ENCODE measurements at places on chromosomes 5 and 9.

DNA sequence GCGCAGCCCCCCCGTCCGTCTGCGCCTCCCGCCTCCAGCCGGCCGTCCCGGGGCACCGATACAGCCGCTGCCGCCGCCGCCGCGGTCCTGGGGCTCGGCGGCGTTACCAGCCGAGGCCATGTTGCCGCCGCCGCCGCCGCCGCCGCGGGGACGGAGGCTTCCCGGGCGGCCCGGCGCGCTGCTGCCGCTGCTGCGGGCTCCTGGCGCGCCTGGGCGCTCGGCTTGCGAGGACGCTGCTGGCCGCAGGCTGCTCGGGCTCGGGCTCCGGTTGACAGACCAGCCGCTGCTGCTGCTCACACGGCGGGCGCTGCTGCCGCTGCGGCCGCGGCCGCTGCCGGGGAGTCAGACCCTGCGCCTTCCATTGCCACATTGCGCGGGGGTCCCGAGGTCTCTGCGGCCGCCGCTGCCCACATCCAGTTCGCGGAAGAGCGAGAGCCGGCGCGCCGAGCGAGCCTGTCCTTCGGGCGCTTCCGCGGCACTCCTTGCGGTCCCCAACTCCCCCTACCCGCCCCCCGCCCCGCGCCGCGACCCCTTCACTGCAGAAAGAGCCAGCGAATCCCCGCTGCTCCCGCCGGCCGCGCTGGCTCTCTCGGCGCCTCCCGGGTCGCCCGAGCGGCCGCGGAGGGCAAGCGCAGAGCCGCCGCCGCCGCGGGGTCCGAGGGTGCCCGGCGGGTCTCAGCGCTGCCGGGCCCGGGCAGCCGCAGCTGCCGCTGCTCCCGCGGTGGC lies 8.4 kb downstream of the PTCH1 start:
- no peak for DNase-seq

GRCh38 chr5:141636106-141636412 lies 590 bp downstream of the HDAC3 start:
- DNase-seq: no peak

DNA sequence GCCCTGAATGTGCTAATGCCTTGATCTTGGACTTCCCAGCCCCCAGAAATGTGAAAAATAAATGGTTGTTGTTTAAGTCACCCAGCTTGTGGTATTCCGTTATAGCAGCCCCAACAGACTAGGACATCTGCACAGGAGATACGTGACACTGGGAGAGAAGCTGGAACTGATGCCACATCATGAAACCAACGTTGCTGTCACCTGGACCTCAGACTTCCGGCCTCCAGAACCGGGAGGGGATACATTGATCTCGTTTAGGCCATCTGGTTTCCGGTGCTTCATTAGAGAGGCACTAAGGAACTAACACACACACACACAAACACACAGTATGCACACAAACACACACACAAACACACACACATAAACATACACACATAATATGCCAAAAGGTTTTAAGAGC lies 75.0 kb upstream of the ICE1 start:
- no peak for DNase-seq

DNA sequence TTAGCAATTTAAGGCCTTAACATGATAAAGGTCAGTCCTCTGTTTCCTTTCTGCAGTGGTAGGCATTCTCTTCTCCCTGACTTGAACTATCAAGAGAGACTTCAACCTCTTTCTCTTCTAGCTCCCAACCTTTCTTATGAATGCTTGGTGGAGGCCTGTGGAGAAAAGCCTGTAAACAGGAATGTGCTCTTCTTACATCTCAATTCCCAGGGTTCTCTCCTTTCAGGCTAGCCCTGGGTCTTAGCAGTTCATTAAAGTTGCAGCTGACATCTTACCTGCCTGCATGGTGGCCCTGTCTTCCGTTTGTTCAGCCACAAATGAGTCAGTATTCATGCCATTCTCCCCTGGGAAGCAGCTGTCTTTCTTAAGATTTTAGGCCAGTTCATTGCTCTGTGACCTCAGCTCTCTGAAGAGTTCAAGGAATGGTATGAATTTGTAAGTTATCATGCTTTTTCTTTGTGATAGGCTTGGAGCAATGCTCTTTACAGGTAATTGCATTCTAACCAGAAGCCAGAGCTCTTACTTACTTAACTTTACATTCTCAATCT lies 77.8 kb downstream of the ADCY2 start:
- DNase-seq: no peak

DNA sequence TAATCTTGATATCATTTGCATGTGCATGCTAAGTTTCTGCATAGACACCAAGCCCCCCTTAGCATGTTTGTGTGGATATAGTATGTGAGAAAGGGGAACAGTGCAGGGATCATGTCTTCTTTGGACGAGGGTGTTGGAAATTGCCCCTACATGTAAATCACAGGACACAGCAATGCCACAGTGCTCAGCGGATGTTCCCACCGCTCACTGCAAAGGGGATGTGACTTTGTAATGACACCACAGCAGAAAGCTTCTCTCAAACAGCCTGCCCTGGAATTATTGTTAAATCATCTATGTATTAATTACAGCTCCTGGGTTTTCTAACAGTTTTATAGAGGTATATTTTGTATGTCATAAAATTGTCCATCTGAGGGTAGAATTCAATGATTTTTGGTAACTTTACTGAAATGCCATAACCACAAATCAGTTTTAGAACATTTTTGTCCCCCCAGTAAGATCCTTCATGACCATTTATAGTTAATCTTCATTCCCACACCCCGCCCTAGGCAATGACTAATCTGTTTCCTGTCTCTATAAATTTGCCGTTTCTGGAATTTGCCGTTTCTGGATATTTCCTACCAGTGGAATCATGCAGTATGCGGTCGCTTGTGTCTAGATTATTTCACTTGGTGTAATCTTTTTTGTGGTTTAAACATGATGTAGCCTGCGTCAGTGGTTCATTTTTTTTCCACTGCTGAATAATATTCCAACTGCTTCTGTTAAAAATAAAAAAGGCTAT lies 648.5 kb upstream of the WWC1 start:
- no peak for DNase-seq

DNA sequence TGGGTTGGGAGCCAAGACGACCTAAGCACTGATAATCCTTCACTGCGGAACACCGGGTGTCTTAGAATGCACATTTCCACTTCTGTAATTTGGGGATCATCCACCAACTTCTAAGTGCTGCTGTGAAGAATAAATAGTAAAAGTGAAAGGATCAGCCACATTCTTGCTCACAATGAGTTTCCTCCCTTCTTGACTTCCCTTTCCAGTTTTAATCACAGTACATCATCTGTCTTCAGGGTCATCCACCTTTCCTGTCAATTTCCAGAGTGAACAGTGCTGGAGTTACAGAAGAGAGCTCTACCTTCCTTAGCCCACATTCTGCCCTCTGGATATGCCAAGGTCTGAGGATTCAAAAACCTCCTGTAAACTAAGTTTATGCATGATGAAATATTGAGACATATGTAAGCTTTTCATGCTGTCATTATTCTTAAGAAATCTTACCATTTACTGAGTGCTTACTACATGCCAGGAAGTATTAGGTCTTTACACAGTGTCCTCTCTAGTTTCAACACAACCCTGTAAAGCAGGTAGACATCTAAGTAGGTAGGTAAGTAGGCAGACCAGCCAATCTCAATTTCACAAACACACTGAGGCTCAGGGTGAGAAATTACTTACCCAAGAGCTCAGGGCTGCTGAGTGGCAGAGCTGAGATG lies 105.2 kb downstream of the CDK5RAP2 start:
- DNase-seq: no peak

- DNase-seq: no peak
These were observed 323.3 kb downstream of the ARL15 start for GRCh38 chr5:53987101-53987500.

- DNase-seq: no peak
These were observed 594.6 kb upstream of the BRINP1 start for GRCh38 chr9:119963798-119964372.

DNA sequence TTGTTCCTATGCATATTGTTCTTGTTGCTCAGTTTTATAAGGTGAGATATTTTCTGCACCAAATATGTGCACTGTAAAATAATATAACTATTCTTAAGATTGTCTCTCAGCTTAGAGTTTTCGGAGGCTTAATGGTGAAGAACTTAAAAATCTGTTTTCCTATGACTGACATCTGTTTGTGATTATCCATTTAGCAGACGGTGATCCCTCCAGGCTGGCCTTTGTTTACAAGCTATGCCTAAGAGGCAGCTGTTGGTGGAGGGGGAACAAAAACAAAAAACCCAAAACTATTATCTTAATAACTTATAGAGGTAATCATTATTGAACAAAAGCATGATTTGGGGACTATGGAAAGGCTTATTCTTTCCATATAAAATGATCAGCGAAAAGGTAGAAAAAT lies 658 bp downstream of the PDCD1LG2 start:
- no peak for DNase-seq

GRCh38 chr9:91885746-91886413 lies 64.1 kb downstream of the ROR2 start:
- DNase-seq: no peak

GRCh38 chr9:108274971-108275370 lies 580.8 kb downstream of the ACTL7B start:
- no peak for DNase-seq

- no peak for DNase-seq
These were observed 5.5 kb downstream of the PRSS3 start for GRCh38 chr9:33800886-33801285.

DNA sequence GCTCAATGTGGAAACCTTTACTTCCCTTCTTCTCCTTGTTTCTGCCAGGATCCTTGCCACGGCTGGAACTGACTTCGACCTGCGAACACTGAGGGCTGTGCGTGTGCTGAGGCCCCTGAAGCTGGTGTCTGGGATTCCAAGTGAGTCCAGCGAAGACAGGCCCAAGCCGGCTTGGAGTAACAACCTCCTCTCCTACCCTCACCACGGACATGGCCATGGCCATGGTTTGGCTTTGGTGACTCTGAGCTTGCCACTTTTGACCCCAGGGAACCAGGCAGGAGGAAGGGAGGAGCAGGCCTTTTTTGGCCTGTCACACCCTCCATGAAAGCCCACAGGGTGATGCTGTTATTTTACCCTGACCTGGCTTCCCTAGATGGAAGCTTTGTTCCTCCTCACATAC lies 35.5 kb downstream of the CACNA1B start:
- DNase-seq: no peak

GRCh38 chr9:131260751-131261452 lies 15.4 kb downstream of the FAM78A start:
- DNase-seq: no peak

- no peak for DNase-seq
These were observed 148.4 kb upstream of the PAPPA start for GRCh38 chr9:116005205-116005604.

GRCh38 chr5:151077967-151078366 lies 2.9 kb downstream of the TNIP1 start:
- no peak for DNase-seq

- DNase-seq: no peak
These were observed 21.1 kb downstream of the TERT start for GRCh38 chr5:1273745-1274144.

DNA sequence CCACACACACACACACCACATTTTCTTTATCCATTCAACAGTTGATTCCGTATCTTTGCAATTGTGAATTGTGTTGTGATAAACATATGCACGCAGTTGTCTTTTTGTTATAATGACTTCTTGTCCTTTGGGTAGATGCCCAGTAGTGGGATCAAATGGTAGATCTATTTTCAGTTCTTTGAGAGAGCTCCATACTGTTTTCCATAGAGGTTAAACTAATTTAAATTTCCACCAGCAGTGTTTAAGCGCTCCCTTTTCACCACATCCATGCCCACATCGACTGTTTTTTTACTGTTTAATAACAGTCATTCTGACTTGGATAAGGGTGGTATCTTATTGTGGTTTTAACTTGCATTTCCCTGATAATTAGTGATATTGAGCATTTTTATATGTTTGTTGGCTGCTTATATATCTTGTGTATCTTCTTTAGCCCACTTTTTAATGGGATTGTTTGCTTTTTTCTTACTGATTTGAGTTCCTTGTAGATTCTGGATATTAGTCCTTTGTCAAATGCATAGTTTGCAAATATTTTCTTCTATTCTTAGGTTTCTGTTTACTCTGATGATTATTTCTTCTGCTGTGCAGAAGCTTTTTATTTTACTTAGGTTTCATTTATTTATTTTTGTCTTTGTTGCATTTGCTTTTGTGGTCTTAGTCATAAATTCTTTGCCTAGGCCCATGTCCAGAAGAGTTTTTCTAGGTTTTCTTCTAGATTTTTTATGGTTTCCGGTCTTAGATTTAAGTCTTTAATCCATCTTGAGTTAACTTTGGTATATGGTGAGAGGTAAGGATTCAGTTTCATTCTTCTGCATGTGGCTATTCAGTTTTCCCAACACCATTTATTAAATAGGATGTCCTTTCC lies 82.4 kb downstream of the SH3RF2 start:
- DNase-seq: no peak

- no peak for DNase-seq
These were observed 26.2 kb downstream of the PITX1 start for GRCh38 chr5:135007749-135008363.

GRCh38 chr5:36507332-36507952 lies 99.0 kb upstream of the SLC1A3 start:
- peak; percentile 83 for DNase-seq

DNA sequence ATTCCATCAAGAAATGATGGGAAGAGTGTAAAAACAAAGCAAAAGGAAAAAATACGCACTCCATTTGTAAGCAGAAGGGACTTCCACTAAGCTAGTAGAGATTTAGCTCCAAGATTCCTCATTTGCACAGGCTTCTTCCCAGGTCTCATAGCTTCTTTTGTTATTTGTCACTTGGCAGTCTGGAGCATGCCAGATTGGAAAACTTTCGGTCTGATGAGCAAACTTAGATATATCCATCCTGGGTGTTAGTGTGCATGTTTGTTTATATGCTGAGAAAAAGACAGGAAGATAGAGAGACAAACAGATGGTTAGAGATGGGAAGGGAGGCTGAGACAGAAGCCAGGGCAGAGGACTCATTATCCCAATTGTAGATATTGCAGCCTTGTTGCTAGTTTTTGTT lies 1644.5 kb upstream of the NUDT12 start:
- no peak for DNase-seq

DNA sequence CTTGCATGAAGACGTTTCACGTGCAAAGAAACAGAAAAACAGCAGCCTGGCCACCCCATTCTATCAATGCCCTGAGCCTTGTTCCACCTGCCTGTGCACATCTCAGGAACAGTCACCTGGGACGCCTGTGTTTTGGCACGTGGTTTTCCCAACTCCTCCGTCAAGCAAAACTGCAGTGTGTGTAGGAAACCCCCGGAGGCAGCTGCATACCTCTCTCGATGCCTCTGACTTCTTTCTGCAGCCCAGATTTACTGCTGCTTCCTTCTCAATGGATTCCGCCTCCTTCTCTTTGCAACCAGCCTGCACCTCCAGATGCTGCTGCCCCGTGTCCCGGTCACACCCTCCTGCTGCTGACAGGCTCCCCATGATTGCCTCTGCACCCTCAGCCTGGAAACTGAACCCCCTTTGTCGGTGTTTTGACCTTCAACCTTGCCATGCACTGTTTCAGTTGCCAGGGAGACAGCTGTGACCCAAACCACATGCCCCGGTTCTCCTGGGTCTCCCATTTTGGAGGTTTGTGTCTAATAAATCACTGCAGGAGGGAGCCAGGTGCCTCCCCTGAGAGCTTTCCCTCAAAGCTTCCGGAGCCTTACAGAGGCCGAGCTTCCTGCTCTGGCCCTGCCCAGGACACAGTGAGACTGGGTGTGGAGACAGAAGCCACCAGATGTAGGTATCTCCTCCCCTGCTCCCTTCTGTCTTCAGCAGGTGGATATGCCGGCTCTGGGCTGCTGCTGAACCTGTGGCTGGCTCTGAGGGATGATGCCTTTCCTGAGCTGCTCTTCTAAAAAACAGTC lies 395.5 kb upstream of the IRX1 start:
- no peak for DNase-seq

- DNase-seq: no peak
These were observed 262.4 kb upstream of the KIF2A start for GRCh38 chr5:62043289-62044280.

GRCh38 chr5:3105581-3105980 lies 354.1 kb upstream of the IRX2 start:
- DNase-seq: no peak

Measured in NAMALWA (cell line).